ENCODE measurements at places on chromosomes 11 and 22. TPM values are rescaled to one million over a fixed set of nuclear protein-coding genes. Genes with fewer than 3 reads are reported as not detected.

The ZNF215 gene
- total RNA-seq: 1.2 TPM

The DEUP1 gene
- not detected for total RNA-seq

The SLC25A18 gene
- not detected for total RNA-seq

The CLCF1 gene
- 1.5 TPM for total RNA-seq

The GLYAT gene
- total RNA-seq: not detected

The GLB1L2 gene
- not detected for total RNA-seq

The ZFP91 gene
- 73.4 TPM for total RNA-seq

The TUB gene
- 19.2 TPM for total RNA-seq

The ISX gene
- not detected for total RNA-seq

The OR6T1 gene
- not detected for total RNA-seq

The CAVIN3 gene
- total RNA-seq: 323 TPM

The TMEM80 gene
- 3.6 TPM for total RNA-seq

The MS4A15 gene
- total RNA-seq: not detected

The NDUFV1 gene
- 138 TPM for total RNA-seq

- DNase-seq: no peak
Observed at GRCh38 chr11:28077521-28077920, 30.4 kb downstream of the KIF18A start.

DNA sequence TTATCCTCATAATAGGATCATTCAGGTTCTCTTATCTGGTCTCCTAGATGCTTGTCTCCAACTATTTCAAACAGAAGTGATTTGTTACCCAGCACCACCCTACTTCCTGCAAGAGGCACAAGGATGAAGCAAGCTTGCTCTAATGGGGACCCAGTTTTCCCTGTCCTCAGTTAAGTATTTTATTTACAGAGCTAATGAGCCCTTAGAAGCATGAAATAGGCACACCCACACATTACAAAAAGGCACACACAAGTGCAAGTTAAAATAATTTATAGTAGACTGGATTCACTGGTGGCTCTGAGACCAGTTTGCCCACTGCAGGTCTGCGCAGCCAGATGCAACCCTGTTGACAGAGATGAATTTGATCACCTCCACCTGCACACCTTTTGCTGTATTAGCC lies 167.5 kb downstream of the KIRREL3 start:
- no peak for DNase-seq

DNA sequence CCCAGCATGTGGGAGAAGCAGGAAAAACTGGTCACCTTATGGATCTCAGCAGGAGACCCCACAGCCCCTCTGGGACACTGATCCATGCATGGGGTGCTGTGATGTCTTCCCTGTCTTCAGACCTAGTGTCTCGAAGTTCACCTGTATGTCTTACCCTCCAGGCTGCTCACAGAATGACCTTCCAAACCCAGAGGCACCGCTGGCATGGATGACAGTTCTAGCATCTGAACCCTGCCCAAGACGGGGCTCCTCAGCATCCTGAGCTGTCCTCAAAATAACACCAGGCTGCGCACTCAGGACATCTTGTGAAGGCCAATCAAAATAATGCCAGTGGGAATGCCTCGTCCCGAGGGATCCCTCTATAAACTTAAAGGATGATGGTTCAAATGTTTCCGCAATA lies 824.9 kb downstream of the TBC1D22A start:
- DNase-seq: no peak

DNA sequence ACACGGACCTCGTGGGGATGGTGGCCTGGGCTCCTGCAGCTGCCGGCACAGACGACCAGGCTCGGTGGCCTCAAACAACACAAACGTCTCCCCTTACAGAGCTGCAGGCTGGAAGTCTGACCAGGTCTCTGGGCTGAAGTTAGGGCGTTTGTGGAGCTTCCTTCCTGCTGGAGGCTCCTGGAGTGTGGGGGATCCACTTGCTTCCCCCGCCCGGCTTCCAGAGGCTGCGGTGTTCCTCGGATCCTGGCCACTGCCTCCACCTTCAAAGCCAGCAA lies 313.5 kb downstream of the CTTN start:
- DNase-seq: no peak

- DNase-seq: no peak
Observed at GRCh38 chr11:114044042-114044871, 15.3 kb upstream of the ZBTB16 start.

GRCh38 chr11:93529707-93530467 lies 13.3 kb downstream of the SMCO4 start:
- DNase-seq: no peak

DNA sequence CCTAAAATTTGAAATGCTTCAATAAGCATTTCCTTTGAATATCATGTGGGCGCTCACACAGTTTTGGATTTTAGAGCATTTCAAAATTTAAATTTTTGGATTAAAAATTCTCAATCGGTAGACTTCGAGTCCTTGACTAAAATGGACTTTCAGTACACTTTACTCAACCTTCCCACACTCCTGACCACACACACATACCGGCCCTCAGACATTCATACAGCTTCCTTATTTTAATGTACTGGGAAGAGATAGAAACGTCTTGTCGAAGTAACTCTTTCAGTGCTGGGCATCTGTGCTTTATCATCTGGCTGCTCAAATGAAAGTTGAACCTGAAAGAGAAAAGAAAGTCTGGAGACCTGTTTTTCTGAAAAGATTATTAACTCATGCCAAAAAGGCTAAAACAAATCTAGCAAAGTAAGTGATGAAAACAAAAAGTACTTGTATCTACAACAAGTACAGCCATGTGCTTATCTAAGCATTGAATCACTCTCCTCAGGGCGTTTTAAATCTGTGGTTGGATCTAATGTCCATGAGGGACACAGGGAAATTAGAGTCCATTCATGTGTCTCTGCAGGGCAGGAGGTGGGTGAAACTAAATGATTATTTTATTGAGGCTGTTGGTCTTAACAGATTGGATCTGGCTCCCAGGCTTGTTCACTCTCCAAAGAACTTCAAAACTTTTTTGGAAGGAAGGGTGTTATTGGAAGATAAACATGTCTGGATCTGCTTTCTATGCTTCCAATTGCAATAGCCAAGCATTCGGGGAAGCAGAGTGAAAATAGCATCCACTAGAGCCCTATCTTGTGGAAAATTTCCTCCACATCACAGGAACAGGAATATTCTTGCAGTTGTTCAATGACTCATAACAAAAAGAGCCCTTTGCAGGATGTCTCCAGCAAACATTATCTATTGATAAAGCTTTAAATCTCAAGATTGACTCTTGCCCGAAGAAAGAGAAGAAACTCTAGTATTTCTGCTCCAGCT lies 47.0 kb downstream of the CARD18 start:
- DNase-seq: peak; percentile 32

- no peak for DNase-seq
Observed at GRCh38 chr11:68406324-68407313, 53.9 kb upstream of the PPP6R3 start.

GRCh38 chr22:26893173-26894110 lies 236.1 kb downstream of the MIAT start:
- DNase-seq: no peak

DNA sequence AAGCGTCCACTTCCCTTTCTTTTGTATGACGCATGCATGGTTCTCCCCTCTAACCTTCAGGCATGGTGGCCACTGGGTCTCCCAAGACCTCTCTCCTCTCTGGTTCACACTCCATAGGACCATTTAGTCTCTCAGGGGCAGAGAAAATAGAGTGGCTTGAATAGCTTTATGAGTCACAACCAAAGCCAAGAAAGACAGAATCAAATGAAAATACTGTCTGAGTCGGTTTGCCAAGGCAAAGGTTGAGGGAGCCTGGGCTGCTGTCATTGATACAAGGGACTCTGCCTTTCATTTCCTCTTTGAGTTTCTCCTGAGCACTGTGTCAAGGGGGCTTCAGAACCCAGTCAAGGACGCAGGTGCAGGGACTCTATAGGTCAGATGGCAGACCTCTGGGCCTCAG lies 44.2 kb downstream of the TENM4 start:
- no peak for DNase-seq

DNA sequence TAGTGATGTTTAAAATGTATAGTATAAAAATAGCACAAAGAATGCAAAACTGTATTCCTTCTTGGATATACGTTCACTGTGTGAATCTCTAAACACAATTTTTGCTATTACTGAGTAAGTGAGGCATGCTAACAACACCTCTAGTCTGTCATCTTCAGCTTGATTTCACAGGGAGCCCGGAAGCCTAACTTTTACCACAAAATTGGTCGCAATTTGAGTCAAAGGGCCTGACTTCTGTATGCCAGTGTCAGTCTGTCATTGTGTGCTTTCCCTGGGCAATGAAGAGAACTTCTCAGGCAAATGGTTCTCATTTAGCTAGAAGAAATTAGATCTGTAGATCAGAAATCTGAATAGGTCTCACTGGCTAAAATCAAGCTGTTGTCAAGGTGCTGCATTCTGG lies 1059.5 kb downstream of the FAM181B start:
- DNase-seq: no peak

GRCh38 chr22:25109878-25110595 lies 89.6 kb upstream of the CRYBB3 start:
- no peak for DNase-seq

DNA sequence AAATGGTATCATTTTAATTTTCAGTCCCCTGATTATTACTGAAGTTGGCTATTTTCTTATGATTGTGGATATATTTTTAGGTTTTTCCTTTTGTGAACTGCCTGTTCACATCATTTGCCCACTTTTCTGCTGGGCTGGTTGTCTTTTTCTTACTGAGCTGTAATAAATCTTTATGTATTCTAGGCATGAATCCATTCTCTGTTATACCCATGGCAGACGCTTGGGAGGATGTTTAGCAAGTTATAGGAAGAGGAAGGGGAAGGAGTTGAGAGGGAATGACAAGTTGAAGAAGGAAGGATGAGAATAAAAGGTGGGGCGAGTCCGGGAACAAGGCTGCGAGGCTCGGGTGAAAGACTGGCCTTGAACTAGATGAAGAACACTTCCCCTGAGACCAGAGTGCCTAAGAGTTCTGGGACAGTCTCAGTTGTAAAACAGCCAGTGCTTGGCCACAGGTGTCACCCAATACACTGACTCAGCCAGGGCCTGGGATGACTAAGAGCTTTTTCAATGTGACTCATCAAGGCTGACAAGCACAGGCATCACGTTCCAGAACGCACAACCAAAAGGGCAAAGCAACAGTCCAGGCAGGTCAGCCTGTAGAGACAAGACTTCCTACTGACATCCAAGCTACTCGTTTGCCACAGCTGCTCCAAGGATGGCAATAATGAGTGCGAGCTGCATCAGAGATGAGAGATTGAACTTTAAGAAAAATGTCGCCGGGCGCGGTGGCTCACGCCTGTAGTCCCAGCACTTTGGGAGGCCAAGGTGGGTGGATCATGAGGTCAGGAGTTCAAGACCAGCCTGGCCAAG lies 35.2 kb downstream of the LRFN4 start:
- DNase-seq: peak; percentile 87

DNA sequence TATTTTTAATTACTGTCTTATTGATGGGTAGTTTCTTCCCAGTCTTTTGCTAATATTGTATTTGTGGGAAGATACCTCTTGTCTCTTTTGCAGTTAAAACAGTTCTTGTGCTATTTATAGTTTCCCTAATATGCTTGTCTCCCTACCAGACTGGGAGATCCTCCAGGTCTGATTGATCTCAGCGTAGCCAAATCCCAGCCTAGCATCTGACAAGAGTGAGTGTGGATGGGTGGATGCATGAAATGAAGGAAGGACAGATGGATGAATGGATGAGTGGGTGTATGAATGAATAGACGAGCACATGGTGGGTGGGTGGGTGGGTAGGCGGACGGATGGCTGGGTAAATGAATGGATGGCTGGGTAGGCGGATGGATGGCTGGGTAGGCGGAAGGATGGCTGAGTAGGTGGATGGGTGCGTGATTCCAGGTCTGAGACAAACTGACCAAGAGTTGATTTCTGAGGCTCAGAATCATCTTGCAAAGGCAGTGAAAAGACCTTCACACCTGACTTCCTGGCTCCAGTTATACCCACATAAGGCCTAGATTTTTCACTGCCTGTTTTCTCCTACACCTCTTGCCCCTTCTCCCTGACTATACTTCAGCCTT lies 11.4 kb downstream of the DNAJB13 start:
- no peak for DNase-seq

DNA sequence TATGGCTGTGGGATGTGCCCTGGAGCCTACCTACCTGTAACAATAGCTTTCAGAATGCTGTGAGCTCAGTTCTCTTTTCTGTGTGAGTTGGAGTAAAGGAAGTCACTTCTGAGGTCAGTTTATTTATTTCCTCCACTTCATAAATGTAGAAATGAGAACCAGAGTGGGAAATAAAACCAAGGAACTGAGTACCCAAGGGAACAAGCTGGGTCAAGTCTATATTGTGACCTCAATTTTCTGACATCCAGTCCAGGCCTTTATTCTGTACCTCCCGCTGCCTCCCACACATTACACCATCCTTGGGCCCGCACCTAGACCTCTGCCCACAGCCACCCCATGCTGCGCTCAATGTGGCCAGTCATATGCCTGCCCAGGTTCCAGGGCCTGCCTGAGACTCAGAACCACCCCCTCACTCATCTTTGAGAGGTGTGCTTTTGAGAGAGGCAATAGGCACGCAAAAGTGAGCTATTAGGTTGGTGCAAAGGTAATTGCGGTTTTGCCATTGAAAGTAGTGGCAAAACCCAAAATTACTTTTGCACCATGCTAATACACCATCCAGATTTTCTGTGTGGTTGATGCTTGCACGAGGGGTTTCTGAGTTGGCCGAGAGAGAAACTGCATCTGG lies 9.8 kb downstream of the MS4A6E start:
- no peak for DNase-seq

DNA sequence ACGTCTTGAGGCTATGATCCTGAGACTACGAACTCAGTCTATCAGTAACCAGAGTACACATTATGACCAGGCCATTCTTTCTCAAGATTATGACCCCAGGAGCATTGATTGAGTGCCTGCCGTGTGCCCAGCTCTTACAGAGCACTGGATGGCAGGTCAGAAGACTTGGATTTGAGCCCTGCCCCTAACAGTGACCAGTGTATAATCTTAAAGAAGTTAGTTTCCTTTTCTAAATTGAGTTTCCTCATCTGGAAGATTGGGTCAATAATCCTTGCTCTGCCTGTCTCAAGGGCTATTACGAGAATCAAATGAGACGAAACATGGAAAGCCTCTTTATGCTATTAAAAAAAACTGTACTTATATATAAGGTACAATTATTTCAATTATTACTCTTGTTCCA lies 38.2 kb downstream of the SLCO2B1 start:
- DNase-seq: no peak

DNA sequence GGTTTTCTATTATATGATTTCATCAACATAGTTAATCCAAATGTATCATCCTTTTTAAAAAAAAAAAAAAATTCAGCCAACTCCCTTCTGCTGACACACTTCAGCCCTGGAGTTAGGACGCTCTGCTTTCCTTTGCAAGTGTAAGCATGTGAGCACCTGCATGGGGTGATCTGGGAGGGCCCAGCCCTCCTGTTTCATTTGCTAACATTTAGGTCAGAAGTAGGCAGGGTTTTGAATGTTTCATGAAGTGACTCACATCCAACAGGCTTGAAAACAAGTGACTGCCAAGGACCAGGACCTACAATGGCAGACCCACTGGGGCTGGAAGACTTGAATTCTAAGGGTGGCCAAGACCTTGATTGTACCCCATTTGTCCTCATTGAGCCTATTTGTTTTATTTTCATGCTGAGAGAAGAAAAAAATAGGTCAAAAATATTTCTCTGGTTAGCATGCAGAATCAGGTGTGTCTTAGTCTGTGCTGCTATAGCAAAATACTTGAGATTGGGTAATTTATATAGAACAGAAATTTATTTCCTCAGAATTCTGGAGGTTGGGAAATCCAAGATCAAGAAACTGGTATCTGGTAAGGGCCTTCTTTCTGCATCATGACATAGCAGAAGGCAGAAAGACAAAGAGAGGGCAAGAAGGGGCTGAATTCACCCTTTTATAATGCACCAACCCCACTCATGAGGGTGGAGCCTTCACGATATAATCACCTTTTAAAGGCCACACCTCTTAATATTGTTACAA lies 137.6 kb downstream of the CD44 start:
- no peak for DNase-seq

Measured in fibroblast of the aortic adventitia (primary cell).